ENCODE measurements at places on chromosomes 2 and 18. TPM values are rescaled to one million over a fixed set of nuclear protein-coding genes. Genes with fewer than 3 reads are reported as not detected.

GRCh38 chr2:105410554-105410953 is 11.7 kb upstream of the FHL2 start:
- no peak for DNase-seq

GRCh38 chr2:128550389-128550788 is 231.7 kb upstream of the HS6ST1 start:
- no peak for DNase-seq

DNA sequence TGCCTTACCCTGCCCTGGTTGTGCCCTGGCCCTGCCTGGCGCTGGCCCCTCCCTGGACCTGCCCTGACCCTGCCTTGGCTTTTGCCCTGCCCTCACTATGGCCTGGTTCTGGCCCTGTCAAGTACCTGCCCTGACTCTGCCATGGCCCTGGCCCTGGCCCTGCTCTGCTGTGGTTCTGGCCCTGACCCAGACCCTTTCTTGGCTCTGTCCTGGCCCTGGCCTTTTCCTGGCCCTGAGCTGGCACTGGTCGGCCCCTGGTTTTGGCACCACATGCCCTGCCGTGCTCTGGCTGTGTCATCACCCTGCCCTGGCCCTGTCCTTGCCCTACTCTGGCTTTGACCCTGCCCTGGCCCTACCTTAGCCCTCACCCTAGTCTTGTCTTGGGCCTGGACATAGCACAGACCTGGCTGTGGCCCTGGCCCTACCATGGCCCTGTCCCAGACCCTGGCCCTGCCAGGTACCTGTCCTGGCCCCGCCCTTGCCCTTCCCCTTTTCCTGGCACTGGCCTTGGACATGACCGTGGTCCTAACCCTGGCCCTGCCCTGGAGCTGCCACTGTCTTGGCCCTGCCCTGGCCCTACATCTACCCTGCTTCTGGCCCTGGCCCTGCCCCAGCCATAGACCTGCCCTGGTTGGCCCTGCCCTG is 4.8 kb upstream of the ANKRD62 start:
- no peak for DNase-seq

MARS2 gene
- total RNA-seq: 17.6 TPM

CCDC178 gene
- total RNA-seq: not detected

CHCHD5 gene
- 55.3 TPM for total RNA-seq
